ENCODE measurements at places on chromosomes 1 and 21.

- no peak for DNase-seq
These were observed 143.9 kb upstream of the JUN start for GRCh38 chr1:58927722-58928085.

DNA sequence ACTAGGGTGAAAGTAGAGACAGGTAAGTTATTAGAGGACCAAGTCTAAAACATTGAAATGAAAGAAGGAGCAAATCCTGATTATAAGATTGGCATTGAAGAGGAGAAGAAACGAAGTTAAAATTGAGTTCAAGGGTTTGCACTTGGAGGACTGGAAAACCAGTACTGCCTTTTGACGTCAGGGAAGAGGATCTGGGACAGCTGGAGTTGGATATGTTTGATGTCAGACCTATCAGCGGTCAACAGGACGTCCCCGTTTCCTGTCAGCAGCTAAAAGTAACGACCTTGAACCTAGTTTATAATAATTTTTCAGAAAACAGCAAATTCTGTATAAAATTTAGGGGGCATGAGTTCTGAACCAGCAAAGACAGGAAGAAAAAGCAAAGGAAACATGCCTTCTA, 1.2 kb upstream of the NID1 start:
- DNase-seq = no peak

GRCh38 chr21:27700974-27701614, 734.2 kb upstream of the ADAMTS5 start:
- peak; percentile 41 for DNase-seq

- DNase-seq = no peak
These were observed 982 bp downstream of the SCCPDH start for GRCh38 chr1:246725191-246725590.

- no peak for DNase-seq
These were observed 1156.6 kb downstream of the PLA2G4A start for GRCh38 chr1:187985145-187985896.

GRCh38 chr1:70764747-70765146, 282.9 kb downstream of the PTGER3 start:
- DNase-seq = no peak

- no peak for DNase-seq
These were observed 39.4 kb upstream of the ZFYVE9 start for GRCh38 chr1:52102336-52103013.

- DNase-seq = no peak
These were observed 2.6 kb downstream of the ZNF691 start for GRCh38 chr1:42848823-42849537.

- peak; percentile 2 for DNase-seq
These were observed 7.8 kb upstream of the KIF14 start for GRCh38 chr1:200628223-200628881.

GRCh38 chr1:230379462-230379861, 46.7 kb downstream of the PGBD5 start:
- no peak for DNase-seq

GRCh38 chr1:150256554-150257341, 826 bp upstream of the CA14 start:
- DNase-seq = no peak

DNA sequence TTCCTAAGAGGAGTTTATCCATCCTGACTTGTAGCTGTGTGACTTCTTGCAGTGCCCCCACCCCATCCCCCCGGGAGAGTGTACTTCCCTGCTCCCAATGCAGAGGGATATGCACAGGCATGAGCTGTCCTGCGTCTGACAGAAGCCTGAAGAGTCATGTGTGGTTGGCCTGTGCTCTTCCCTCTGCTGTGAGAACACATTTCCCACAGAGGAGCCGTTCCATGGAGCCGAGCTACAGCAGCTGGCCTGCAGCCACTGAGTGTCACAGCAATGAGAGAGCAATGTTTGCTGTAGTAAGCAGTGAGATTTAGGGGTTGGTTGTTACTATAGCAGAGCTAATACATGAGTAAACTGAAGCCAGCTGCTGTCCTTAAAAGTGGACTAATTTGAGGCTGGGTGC, 22.0 kb downstream of the PARS2 start:
- DNase-seq = no peak

GRCh38 chr1:86762336-86762735, 58.0 kb downstream of the SH3GLB1 start:
- DNase-seq = no peak

DNA sequence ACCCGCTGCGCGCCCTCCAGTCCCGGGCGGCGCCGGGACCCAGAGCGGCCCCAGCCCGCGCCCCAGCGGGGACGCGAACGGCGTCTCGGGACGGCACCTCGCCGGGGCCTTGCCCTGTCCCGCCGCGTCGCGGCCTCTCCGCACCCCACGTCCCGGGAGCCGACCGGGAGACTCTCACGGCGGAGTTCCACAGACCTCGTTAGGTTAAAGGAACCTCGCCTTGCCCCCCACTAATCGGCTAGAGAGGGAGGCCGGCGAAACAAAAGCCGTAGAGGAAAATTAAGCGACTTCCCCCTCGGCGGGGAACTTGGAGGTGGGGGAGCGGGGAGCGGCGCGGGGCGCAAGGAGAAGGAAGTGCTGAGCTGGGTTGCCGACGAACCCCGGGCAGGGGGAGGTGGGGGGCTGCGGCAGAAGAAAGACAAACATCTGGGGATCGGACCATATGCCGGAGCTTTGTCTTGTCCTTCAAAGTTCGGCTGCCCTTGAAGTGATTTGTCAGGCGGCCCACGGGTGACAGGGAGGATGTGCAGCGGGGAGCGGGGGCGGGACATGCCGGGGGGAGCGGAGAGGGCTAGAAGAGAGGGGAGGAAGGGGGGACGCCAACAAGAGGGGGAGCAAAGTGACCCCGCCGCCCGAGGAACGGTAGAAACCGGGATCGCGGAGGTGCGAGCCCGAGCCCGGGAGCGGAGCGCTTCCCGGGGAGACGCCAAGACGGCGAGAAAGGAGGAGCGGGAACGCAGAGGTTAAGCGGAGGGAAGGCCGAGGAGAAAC, 120.0 kb upstream of the RRP15 start:
- no peak for DNase-seq

GRCh38 chr1:183281039-183281438, 95.0 kb downstream of the LAMC2 start:
- DNase-seq = no peak

DNA sequence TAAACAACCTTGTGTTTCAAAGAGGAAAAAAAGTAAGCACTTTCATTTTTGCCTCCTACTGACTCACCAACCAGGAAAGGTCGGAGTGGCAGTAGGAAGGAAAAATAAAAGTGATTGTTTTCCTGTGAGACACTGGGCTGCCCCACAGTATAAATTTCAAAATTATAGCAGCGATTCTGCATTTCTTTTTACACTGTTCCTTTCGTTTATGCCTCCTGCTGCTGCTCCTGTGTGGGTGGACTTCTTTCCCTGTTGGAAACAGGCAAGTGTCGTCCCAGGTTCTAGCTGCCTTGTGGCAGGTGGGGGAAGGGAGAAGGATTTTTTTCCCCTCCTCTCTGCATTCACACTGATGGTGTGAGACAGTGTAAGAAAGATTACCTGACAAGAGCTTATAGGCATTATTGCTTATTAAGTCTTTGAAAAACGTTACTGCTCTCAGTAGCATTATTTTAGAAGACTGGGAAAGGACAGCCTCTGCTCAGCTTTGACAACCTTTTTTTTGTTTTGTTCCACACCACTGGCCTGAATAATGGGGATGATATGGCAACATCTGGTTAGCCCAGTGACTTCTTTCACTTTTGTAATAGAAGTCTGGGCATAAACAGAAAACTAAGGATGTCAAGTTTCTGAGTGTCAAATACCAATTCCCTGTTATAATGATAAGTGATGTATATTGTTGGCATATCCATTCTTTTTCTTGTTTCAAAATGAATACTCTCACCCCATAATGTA, 77.9 kb downstream of the NEK7 start:
- no peak for DNase-seq

DNA sequence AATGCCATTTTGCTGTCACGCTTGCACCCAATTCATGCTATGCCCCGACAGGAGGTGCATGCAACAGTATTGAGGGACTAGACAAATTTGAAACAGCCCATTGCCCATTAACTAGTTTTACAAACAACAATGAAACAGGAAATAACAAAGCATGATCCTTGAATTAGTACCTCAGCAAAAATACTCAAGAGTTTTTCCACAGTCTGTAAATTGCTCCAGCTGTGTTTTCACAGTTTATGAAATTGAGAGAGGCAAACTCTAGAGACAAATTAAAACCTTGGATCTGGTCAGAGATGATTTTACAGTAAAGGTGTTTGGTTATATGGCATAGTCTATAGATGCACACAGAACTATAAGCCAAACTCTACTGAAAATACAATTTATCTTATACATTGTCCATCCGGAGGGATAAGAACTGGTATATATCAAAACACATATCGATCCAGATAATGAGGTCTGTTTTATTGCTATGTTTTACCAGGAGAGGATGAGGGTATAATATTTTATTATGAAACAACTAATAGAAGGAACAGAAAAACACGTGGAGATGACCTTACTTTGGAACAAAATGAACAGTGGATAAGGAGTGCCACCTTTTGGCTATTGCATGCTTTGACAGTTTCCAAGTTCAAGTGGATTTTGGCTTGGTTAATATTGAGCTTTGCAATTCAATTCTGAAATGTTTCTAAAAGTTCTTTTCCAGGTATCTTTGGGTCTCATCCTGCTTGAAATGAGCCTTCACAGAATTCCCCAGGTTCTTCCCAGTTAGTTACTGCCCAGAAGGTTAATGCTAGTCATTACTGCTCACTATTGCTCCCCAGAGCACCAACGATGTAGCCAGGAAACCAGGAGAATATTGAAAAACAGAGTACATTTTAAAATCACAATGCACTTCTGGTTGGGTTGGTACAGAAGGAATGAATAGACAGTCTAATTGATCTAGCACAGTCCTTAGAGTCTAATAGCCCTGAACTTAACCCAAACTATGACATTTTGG, 45.7 kb downstream of the ZC3H11B start:
- DNase-seq = no peak

DNA sequence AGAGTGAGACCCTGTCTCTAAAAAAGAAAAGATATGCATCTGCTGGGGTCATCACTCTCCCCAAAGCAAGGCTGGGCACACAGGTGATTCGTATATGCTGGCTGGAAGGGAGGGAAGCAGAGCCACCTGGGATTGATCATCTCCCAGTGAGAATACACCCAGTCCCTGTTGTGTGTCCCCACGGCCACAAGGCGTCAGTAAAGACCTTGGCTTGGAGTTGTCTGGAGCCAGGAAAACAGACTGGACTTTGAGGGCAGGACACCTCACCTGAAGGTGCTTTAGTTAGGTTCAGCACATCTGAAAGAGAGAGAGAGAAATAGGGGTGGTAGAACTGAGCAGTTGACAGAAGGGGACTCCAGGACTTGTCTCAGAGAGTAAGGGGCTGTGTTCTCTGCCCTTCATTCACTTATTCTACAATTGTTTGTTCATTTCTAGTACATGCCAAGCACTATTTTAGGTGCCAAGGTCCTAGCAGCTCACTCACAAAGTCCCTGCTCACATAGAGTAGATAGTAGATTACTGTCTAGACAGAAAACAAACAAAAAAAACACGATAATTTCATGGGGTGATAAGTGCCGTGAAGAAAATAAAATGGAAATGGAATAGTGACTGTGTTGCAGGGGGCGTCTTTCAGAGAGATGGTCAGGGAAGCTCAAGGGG, 13.5 kb downstream of the CITED4 start:
- DNase-seq = no peak

- DNase-seq = no peak
These were observed 359.1 kb downstream of the S1PR1 start for GRCh38 chr1:101595881-101596374.

DNA sequence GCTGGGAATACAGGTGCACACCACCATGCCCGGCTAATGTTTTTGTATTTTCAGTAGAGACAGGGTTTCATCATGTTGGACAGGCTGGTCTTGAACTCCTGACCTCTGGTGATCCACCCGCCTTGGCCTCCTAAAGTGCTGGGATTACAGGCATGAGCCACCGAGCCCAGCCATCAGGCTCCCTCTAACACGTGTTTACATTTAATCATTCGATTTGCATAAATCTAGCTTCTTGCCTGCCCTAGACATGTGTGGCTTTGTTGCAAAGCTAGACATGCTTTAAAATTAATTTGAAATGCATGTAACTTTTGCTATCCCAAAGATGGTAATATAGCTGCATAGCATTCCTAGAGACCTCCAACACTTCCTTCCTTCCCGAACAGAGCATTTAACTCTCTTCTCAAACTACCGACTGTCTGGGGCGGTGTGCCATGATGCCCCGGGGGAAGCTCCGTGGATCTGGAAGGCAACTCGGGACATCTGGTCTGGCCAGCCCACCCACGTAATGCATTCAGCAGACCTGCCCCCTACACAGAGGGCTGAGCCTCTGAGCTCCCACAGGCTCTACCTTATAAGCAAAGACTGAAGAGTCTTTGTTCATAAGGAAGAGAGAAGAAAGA, 34.6 kb upstream of the NID1 start:
- DNase-seq = no peak

GRCh38 chr1:48462716-48463302, 9.2 kb downstream of the SPATA6 start:
- no peak for DNase-seq

GRCh38 chr1:174160109-174160473, 771 bp downstream of the RABGAP1L start:
- peak; percentile 10 for DNase-seq

Data from activated CD4-positive, alpha-beta T cell treated with anti-CD3 and anti-CD28 coated beads, Interleukin-2, amount 50 U/mL, for 1 hour (primary cell).